ENCODE measurements at places on chromosomes 7 and 10. TPM values are rescaled to one million over a fixed set of nuclear protein-coding genes. Genes with fewer than 3 reads are reported as not detected.

RNF32 gene
- 1.2 TPM for total RNA-seq

FLNC gene
- total RNA-seq, result 12.0 TPM

TSPAN12 gene
- 17.9 TPM for total RNA-seq

CNPY1 gene
- not detected for total RNA-seq

GRID1 gene
- total RNA-seq, result 0.15 TPM

All from H1 (cell line).